HCEC 1CT (cell line): ENCODE measurements at places on chromosomes 16 and 17.

DNA sequence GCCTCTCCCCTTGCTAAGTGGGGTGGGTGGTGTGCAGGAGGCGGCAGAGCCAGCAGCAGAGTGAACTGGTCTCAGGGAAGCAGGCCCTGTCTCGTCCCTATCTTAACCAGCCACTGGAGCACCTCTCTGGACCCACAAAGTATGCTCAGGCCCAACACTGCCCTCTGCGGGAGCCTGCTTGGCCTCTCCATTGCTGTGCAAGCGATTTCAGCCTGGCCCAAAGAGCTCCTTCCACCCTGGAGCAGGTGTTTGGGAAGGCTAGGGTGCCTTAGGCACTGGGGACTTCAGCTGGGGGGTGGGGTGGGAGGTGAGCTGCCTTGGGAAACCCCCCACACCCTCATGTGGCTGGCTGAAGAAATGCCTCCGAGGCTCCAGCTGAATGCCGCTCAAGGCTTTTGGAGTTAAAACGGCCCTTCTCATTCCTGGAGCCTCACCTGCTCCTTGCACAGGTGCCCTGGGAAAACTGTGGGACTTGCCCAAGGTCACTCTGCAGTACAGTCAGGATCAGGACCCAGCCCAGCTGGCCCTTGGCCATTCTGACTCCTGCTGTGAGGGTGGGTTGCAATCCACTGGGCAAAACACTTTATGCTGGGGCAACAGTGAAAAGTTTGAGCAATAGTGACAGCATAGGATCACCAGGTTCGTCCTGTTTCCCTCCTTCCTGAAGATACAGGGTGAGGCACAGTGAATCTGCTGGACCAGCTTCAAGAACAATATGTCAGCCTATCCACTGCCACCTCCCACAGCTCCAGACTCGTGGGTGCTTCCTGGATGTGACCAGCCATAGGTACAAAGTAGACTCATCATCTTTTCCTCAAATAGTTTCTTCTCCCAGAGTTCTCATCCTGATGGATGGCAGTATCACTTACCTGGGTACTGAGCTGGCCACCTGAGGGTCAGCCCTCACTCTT, 5.9 kb upstream of the UBE2O start:
- peak; percentile 56 for DNase-seq

DNA sequence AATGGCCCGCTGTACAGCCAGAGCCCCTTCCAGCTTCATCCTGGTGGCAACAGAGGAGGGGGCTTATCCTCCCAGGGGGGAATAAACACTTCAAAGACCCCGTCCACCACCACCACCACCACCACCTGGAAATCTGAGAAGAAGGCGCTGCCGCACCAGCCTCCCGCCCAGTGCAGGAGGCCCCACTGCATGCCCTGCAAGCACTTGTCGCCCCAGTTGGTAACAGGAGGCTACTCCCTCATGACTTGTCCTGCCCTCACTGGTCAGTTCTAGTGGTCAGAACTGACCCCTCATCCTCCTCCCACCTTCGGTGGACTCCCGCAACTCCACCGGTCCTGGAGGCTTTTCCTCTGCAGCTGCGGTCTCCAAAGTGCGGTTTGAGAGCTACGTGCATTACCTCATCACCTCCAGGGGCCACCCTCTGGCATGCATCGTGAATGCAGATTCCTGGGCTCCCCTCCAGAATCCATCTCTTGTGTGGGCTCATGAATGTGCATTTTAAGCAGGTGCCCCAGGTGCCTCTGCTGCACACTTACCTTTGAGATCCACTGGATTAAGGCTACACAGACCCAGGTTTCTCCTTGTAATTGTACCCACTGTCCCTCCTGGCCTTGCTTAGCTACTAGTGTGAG, 71.8 kb downstream of the SRCIN1 start:
- no peak for DNase-seq

DNA sequence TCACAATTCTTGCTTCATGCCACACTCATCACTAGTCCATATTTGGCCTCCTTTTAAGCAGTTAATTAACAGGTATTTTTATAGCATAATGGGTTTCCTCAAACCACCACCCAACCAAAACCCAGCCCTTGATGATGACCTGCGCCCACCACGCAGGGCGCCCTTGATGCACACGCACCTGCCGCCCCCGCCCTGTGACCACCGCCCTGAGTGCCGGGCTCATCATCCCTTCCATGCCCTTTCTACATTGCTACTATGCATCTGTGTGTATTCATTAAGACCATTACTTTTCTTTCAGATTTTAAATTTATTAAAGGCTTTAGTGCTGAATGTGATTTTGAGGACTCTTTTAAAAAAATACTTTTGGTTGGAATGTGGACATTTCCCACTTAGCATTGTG, 204.8 kb upstream of the CHMP6 start:
- DNase-seq, result no peak

- peak; percentile 50 for DNase-seq
Measured at GRCh38 chr17:44898768-44899073, 524 bp downstream of the EFTUD2 start.

GRCh38 chr17:37802712-37803416, 58.0 kb upstream of the HNF1B start:
- DNase-seq, result no peak

DNA sequence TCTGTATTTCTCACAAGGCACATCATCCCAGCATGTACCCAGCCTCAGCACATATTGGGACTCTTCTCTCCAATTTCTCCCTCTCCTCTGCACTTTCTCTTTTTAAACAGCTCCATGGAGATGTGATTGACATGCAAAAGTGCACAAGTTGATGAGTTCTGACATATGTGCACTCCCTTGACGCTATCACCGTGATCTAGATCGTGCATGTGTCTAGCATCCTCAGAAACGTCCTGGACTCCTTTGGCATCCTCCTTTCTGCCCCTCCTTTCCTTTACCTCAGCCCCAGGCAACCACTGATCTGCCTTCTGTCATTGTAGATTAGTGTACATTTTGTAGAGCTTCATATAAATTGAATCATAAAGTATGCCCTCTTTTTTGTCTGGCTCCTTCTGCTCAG, 108.0 kb upstream of the HSBP1 start:
- no peak for DNase-seq

GRCh38 chr16:80936410-80936809, 70.3 kb downstream of the CMC2 start:
- no peak for DNase-seq

GRCh38 chr16:685967-686366, 1.8 kb upstream of the JMJD8 start:
- peak; percentile 21 for DNase-seq

DNA sequence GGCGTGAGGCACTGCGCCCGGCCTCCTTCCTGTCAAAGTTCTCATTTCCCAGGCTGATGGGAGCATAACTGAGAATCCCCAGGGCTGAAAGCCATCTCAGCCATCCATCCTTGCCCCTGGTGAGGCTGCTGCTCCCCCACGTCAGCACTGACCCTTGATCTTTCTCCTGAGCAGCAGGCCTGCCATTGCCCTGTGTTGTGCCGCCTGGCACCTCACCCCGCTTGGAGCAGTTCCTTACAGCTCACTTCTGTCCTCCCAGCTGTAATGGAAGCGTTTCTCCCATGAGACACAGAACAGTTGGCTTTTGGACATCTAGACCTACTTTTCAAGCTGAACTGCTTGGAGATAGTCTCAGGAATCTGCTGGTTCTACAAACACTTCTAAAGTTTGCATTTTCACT, 51.5 kb downstream of the OR1D5 start:
- DNase-seq, result no peak

GRCh38 chr17:55830699-55831471, 80.0 kb downstream of the PCTP start:
- DNase-seq, result no peak

- no peak for DNase-seq
Measured at GRCh38 chr17:78314683-78315354, 45.1 kb downstream of the SOCS3 start.

- no peak for DNase-seq
Measured at GRCh38 chr17:39529455-39529854, 68.2 kb downstream of the CDK12 start.

DNA sequence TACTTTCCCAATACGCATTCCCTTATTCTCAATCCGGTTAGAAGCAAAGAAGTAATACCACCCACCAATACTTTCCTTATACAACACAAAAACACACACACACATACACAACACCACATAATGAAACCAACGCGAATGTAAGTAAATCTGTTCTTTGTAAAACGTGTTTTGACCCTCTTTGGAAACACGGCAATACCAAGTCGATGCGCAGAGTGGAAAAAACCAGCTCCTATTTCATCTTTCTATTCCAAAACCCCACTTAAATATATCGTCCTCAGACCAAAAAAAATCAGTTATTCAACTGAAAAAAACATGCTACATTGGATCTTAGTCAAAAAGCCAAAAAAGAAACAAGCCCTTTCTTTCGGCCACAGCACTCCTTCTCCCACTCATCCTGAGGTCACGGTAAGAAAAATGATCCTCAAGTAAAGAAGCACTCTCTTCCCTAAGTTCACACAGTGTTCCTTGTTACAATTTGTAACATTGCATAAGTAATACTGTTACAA, 31.0 kb upstream of the ARL4D start:
- DNase-seq, result peak; percentile 98
